Stimulated activated CD8-positive, alpha-beta memory T cell treated with anti-CD3 and anti-CD28 coated beads, Interleukin-2, amount 100 ng/mL, for 1 hour (primary cell): ENCODE measurements at places on chromosomes 7 and 10.

DNA sequence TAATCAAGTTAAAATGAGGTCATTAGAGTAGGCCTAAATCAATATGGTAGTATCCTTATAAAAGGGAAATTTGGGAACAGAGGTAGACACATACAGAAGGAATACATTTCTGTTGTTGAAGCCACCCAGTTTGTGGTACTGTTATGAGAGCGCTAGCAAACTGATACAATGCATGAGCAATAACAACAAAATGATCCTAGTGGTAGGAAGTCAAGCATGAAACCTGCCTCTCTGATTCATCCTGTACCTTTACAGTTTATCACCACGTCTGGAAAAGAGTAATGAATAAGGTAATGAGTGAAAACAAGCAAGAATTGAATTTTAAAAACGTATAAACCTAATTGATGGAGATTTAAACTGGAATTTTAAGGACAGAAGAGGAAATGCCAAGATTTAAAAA lies 217.2 kb downstream of the PCLO start:
- no peak for DNase-seq

DNA sequence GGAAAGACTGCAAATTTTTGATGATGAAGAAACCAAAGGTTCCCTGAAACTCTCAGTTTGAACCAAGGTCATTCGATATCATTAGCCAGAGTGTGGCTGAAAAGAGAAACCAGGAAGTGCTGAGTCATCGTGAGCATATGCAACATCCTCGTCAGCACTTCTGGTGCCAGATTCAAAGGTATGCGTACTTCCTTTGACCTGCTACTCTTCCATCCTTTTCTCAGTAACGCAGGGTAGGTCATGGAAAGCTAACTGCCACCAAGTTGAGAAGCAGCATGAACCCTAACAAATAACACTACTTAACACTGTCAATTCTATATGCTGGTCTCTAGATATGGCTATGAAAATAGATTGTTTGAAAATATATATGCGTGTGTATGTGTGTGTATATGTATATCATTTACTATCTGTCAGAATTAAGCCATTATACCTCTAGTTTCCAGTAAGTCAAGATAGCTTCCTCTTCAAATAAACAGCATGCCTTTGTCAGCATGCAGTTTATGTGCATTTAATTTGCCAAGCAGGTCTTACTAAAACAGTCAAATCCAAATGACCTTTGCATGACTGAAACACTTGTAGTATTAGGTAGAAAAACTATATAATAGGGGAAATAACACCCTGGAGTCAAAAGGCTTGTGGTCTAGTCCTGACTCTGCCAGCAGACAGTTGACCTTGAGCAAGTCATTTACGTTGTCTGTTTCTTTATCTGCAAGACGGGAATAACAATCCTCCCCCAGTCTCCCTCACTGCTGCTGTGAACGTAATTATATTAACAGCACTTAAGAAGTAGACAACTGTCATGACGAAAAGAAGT lies 26.4 kb downstream of the CDK6 start:
- peak; percentile 18 for DNase-seq

- DNase-seq: no peak
Observed at GRCh38 chr10:69866688-69867461, 65.2 kb downstream of the COL13A1 start.

DNA sequence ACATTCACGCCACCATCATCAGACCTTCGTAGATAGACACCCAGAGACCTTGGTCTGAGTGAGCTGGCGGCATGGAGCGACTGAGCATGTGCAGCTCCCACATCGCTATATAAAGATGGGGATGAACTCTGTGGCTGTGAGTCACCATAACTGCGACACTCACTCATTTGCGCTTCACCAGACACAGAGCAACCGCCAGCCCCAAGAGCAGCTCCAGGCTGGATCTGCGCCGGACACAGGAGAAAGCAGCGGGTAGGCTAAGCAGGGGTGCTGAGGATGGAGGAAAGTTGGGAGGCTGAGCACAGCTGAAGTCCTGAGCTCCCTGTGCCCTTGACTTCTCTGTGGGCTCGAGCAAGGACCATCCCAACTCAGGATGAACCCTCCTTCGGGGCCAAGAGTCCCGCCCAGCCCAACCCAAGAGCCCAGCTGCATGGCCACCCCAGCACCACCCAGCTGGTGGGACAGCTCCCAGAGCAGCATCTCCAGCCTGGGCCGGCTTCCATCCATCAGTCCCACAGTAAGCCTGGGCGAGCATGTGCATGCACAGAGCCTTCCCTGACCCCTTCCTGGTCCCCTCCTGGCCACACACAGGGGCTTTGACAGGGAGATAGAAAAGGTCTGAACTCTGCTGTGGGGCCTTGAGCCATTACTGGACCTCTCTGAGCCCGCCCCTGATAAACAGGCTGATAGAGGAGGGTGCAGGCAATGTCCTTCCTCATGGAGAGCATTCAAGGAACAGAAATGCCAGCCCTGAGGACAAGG lies at the start of gene OPN4:
Gene OPN4, plus strand, starts transcription at position 137 of the 762 bp plus-strand sequence. Its CDS starts 237 bp downstream, at position 374.
- DNase-seq: no peak

GRCh38 chr7:3722396-3722922 lies 421.4 kb downstream of the SDK1 start:
- no peak for DNase-seq

GRCh38 chr10:52446391-52446790 lies 132.3 kb downstream of the DKK1 start:
- DNase-seq: no peak

DNA sequence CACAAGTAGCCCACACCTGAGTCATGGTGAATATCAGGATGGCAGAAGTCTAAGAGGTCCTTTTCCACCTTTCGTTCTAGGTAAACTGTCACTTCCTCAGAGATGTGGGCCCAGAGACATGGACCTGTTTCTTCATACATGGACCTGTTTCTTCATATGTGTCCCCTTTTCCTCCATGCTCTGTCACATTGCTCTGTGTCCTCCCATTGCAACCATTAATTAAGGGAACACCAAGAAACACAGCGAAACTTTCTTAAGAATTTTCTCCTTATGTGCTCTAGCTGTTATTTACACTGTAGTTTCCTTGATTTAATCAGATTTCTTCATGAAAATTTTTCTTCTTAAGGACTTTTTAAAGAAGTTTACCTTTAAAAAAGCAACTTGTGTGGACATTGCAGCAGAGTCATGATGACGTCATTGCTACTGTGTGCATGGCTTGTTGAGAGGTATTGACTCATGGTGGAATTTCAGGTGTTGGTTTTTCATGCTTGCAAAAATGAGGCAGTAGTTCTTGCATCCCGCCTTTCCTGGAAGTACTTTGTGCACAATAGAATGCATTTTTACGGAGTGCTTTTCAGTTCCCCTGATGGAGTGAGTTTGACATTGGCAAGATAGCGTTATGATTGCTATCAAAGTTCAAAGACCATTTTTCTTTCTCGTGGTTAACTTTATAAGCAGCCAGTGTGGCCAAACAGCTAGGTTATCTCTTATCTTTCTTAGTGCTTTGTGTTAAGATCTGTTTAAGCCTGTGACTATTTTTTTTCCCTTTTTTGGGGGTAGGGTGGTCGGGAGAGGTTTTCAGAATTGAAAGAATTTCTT lies 37.7 kb downstream of the CFAP58 start:
- DNase-seq: no peak

DNA sequence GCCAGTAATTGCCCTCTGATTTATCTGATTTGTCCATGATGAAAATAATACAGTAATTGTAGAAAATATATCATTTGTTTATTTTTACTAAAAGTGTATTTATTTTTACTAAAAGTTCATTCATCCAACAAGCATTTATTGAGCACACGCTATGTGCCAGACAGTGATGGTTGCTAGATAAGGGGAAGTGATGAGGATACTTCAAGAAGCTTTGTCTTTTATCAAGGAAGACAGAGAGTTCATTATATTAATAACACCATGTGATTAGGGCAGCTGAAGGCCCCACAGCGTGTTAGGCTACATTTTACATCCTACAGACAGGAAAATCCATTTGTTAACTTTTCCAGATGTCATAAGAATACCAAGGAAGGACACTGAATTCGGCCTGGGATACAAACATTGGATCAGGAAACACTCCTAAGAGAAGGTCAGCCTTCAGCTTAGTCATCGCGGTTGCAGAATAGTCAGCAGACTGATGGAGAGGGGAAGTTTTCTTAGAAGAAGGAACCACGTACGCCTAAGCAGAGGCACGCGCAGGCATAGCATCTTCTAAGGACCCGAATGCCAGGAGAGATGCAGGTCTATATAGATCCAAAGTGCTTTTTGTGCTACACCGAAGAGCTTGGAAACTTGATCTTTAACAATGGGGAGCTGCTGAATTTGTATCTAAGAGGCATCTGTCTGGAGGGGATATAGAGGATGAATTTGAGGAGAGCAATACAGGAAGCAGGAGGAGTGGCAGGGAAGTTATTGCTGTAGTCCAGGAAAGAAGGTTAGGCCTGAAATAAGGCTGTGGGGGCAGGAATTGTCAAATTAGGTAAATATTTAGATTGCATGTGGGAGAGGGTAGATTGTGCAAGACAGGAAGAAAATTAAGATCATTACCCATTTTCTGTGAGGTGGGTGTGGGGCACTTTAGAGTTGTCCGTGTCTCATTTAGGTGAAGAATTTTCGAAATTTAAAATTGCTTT lies 85.7 kb downstream of the LRGUK start:
- no peak for DNase-seq

GRCh38 chr7:124432009-124432578 lies 333.5 kb downstream of the GPR37 start:
- no peak for DNase-seq

DNA sequence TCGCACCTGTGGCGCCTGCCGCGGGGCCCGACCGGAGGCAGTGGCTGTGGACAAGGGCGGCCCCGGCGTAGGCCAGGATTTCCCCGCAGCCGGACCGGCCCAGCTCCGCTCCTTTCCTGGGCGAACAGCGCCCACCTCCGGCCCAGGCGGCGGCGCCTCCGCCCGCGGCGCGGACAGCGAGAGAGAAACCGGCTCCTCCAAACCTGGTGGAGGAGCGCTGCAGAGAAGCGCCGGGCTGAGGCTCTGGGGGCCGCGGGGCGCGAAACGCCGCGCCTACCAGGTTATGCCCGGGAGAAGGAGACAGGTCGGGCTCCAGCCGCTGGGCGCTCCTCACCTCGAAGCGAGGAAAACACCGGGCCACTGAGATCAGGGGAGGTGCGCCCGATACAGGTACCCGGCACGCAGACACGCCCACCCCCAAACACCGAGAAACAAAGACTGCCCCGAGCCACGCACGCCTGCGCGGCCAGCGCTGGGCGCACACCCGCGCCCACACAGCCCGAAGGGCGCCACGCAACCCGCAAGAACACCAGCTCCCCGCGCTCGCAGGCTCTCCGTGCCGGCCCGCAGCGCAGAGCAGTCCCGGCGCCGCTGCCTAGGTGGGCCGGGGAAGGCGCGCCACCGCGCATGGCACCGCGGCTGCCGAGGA lies 3.3 kb downstream of the GRID1 start:
- DNase-seq: no peak

DNA sequence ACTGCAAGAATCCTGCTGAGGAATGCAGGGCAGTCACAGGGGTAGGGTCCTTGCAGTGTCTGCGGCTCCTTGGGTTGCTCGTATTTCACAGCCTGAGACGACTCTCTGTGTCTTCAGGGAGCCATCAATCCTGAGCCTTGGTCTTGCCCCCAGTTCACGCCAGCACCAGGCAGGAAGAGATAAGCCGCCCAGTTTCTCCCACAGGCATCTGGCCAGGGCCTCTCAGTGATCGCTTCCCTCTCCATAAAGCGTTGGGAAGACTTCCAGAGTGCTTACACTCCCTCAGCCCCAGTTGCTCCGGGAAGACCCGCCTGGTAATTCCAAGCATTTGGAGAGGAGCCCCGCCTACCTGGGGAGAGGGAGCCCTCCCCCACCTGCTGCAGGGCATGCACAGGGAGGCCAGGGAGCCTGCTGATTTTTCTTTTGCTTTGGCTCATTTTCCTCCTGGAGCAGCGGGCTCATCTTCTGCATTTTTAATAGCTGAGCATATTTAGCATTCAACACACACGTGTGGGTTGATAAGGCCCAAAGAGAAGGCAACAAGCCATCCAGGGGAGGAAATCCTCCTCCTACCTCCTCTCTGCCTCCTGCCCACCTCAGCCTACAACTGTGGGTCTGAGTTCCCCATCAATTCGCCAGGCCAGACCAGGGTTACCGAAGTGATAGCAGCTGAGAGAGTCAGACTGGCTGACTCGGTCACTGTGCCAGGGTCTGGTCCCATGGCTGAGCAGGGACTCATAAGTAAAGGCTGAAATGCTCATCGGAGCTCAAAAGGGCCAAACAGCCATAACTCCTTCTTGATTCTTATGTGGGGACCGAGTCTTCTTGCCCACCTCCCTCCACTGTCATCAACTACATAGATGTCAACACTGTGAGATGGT lies 74.4 kb upstream of the EFCAB10 start:
- DNase-seq: no peak

GRCh38 chr7:8119262-8119661 lies 142.7 kb downstream of the ICA1 start:
- DNase-seq: no peak

DNA sequence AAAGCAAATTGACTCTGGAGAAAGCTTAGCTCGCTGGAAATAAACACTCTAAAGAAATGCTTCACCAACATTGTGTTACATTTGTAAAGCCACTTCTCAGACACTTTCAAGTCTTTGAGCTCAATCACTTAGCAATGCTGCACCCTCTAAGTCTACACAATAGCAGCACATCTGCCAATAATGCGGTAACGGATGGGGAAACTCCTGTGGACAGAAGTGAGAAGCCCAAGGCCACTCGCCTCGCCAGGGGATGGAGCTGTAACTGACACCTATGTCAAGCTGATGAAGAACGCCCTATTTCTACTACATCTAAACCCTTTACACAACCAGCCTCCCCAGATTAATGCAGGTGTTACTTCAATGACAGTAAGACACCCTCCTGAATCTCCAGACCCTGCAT lies 167.7 kb downstream of the SFMBT2 start:
- DNase-seq: no peak

- DNase-seq: no peak
Observed at GRCh38 chr10:60524541-60524940, 134.9 kb upstream of the ANK3 start.

GRCh38 chr10:10017716-10018115 lies 1000.0 kb upstream of the CELF2 start:
- DNase-seq: no peak

DNA sequence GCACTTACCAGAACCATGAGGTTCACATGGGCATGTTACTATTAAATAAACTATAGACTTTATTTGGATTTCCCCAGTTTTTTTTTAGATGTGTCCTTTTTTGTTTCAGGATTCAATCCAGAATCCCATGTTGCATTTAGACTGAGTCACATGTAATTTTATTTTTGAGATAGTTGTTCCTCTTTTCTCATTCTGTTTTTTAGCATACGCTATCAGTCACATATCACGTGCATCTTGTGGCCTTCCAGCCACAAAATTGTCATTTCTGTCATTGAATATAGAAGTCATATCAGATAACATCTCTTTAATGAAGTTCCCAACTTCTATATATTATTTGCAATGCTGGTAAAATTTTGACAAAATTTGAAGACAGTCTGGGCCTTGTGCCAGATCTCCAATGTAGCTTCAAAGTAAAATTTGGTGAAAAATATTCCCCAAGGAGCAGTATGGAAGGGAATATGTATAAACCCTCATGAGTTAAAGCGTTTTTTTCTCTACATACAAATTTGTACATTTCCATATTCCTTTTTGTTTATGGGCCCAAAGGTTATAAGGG lies 132.3 kb upstream of the MKI67 start:
- DNase-seq: no peak

- no peak for DNase-seq
Observed at GRCh38 chr10:24751716-24752115, 28.0 kb upstream of the ARHGAP21 start.

- no peak for DNase-seq
Observed at GRCh38 chr10:43111921-43112607, 26.2 kb upstream of the CSGALNACT2 start.

- no peak for DNase-seq
Observed at GRCh38 chr7:121167971-121168370, 160.8 kb upstream of the WNT16 start.

- no peak for DNase-seq
Observed at GRCh38 chr7:67661-68395, 124.5 kb upstream of the FAM20C start.
